ENCODE measurements at places on chromosomes 4 and X.

DNA sequence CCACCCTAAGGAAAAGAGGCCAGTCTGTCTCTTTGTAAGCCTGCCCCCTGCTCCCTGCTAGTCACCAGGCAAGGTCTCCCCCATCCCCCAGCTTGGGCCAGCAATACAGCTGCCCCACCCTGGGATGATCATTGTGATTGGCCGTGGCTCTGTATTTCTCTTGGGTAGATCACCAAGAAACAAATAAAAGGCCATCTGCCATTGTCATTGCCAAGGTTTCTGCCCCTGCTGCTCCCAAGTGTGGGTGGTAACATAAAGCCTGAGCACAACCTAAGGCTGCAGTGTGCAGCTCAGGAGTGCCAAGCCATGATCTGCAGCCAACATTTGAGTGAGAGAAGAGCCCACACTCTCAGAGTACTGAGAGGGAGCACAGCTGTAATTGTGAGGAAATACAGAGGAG lies 241.0 kb upstream of the POF1B start:
- no peak for DNase-seq

DNA sequence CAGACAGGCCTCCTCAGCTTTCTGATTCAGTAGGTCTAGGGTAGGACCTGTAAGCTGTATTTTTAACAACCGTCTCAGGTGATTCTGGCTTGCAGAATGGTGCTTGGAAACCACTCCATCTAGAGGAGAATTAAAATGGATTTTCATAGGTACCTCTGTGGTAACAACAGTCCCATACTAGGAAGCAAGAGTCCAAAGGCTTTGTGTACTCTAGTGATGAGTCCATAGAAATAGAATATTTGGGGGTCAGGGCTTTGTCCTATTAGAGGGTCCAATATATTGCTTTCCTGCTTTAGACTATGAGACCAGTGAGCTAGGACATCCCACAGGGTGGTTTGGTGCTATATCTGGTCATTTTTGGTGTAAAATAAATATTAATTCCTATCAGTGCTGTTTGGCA lies 242.0 kb downstream of the SCFD2 start:
- DNase-seq = no peak

GRCh38 chr4:151099976-151100417 lies 569 bp downstream of the RPS3A start:
- no peak for DNase-seq

- DNase-seq = no peak
These were observed 79.2 kb upstream of the EFHC2 start for GRCh38 chrX:44422631-44423030.
